ENCODE measurements at places on chromosomes 6 and 20.

GRCh38 chr6:19041906-19042305, 654.8 kb downstream of the RNF144B start:
- no peak for DNase-seq

GRCh38 chr6:133115946-133116345, 125.2 kb upstream of the EYA4 start:
- no peak for DNase-seq

DNA sequence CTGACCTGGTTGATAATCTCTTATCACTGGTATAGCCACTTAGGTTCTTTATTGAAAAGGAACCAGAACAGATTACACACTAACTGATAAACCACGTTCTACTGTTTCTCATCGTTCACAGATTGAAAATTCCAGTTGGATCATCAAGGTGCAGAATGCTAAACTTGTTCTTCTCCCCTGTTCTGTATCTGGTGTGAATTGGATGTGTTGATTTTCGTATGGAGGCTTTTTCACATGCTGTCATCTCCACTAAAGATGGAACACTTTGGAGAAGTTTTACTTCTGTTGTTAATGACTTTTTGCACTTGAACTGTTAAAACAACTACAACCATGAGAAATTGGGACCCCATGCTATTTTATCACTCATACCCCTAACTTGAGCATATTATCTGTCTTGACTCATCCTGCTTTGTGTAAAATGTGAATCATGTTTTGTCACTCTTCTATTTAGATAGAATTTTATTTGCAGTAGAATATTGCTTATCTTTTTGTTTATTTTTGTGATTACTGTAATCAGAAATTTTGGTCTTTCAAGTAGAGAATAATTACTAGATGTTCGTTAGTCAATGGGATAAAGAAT, 17.5 kb downstream of the VAPB start:
- DNase-seq: no peak

DNA sequence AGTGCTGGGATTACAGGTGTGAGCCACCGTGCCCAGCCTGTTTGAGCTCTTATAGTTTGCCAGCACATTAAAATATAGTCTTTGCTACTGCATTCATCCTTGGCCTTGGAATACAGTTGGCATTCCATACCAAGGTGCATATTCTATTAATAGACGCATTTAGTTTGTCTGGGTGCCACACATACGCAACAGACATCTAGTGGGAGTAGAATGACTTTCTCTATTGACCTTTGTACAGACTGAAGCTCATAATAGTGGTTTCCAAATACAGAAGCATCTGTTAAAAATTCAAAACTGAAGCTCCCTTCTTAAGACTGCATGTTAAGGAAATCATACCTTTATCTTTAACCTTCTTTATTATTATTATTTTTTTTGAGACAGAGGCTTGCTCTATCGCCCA, 46.7 kb upstream of the FNDC1 start:
- DNase-seq: no peak

- DNase-seq: no peak
Measured at GRCh38 chr6:14271789-14272736, 154.5 kb downstream of the CD83 start.

- no peak for DNase-seq
Measured at GRCh38 chr20:23009636-23010035, 25.5 kb upstream of the SSTR4 start.

DNA sequence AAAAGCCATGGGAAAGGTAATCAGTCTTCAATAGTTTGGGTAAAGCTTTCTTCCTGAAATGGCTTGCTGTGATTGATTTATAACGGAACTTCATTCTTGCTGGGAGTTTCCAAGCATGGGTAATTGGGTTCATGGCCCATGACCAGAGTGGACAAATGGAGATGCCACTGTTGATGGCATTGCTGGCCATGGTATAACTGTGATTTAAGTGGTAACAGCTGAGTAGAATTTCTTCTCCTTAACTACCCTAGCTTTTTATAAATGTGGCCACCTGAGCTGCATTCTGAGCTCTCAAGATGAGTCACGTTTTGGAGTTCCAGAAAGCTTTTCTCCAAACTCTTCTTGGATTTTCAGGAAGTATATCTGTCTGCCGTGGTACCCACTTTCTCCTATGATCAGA, 39.9 kb upstream of the SNRPB2 start:
- DNase-seq: no peak

DNA sequence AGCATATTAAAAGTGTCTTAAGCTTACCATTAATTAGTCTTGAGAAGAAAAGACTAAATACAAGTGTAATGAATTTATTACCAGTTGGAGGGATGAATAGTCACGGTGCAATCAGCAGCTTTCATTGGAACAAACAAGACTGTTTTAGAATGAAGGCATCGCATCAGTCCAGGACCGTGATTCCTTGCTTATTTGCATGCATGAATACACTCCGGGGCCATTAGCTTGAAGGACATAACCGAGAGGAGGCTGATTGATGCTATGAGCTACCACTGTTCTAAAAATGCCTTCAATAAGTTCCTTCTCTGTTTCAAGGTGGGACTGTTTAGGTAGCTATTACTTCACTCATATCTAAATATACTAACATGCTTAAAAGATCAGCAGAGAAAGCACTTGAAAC, 17.9 kb downstream of the PROKR2 start:
- DNase-seq: no peak

DNA sequence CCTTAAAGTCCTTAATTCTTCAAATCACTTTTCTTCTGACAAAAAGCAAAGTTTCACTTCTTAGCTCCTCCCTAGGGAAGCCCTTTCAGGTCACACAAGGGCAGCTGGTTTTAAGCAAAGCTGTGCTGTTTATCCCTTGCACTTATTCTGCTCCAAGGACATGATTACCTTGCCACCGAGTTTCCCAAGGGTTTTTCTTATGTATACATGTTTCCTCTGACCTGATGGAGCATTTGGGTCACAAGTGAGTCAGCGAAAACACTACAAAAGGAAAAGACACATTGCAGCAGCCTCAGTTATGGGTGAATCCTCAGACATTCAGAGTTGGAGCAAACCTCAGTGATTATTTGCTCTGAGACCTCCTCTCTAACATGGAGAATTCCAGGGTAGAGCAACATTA, 26.6 kb upstream of the ILRUN start:
- DNase-seq: no peak

DNA sequence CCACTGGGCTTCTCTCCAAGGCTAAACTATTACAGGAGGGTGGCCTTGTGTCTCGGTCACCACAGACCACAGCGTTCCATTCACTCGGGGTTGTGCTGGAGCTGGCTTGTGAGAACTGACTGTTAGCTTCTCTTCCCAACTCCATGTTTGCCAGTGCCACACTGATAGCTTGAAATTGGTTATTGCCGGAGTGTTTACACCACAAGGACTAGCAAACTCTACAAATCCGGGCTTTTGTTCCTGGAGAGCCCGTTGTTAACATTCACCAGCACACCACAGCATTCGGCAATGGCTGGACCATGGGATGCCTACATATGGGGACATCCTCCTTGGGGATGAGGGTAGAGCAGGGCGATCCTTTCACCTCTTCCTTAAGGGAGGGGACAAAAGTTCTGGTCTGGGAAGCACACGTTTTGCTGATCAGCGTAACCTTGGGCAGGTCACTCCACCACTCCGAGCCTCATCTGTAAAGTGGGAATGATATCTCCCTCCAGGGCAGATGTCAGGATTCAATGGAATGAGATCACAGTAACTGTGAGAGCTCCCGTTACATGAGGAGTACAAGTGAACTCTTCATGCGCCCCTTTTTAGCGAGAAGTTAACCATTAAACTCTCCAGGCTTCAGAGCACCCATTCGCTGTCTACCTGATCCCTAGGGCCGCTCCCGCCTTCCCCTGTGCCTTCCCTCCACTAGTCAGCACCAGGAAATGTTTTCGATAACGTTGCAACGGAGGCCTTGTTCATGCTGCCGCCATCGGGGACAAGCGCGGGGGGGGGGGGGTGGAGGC, 41.7 kb upstream of the TTPAL start:
- no peak for DNase-seq

DNA sequence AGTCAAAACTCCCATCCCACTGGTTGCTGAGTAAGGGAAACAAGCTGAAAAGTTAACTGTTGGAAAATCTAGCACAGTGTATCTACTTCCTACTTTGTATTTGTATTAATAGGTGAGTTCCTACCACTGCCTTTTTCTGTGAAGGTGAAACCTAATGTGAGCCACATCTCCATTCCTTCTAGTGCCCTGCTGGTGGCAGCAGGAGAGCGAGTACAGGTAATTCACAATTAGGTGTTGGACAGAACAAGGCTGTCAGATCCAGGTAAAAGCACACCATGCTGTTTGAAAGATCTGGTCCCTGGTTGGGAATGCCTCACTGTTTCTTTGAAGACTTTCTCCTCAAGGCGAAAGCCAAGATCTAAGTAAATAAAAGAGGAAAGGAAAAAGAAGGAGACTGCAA, 528.4 kb downstream of the PKHD1 start:
- no peak for DNase-seq

DNA sequence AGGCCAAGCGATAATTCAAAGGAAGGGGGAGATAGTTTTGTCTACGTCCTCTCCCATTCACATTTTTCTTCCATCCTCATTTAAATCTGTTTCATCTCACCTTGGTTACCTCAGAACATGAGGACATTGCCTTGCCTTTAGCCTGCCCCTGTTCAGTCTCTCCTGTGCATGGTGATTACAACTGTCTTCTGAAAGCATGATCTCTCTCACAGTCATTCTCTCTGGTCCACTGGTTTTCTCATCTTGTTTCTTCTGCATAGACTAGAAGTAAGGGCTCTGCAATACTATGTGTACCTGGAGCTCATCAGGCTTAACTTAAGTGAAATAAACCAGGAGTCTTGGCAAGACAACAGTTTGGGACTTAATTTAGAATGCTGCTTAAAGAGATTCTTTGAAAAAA, 31.4 kb downstream of the CLVS2 start:
- no peak for DNase-seq

GRCh38 chr6:43951063-43951755, 176.0 kb downstream of the MRPL14 start:
- peak; percentile 59 for DNase-seq

GRCh38 chr6:114271405-114271804, 71.4 kb downstream of the HS3ST5 start:
- DNase-seq: no peak

GRCh38 chr6:63600136-63600535, 27.9 kb downstream of the LOC128125822 start:
- no peak for DNase-seq

GRCh38 chr6:32189069-32189741, 797 bp downstream of the PBX2 start:
- no peak for DNase-seq

DNA sequence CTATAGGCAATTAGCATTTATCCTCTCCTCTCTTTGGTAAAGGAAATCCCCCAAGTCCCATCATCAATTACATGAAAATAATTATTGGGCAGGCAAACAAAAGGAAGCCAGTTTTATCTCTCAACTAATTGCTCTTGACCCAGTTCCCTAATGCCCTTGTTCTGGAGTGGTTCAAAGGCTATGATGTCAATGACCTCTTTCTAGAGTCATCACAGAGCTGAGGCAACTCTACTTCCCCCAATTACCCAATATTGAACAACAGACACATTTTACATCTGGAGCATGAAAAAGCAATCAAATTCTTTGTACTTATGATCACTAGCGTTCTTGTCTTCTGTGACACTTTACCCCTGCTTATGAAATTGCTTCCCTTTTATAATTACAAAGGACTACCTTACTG, 43.5 kb downstream of the NT5E start:
- no peak for DNase-seq

- no peak for DNase-seq
Measured at GRCh38 chr6:145801021-145801420, 13.6 kb downstream of the FBXO30 start.

DNA sequence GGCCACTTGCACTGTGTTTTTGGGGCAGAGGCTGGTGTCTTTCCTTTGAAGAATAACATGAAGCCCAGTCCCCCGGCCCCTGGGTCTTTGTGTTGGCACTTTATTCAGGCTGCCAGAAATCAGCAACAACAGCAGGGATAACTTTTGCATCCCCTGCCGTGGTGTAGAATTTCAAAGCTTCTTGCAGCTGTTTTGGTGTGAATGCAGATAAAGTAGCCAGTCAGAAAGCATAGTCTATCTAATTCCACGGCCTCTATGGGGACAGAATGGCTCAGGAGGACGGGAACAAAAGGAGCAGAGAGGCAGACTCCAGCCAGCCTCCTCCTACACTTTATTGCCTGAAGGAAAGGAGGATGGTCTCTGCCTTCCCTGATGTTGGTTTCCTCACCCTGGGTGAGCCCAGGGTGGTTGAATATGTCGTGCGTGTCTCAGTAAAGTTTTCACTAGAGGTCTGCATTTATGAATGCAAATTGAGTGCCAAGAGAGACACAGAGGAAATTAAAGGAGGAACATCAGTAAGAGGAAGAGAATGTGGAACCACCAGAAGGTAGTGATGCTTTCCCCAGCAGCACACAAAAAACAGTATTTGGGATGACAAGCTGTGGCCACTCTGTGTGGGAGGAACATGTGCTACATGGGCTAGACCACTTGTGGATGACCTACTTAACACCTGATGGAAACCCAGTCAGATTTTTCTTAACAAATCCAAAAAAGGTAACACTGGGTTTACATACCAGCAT, 125.9 kb upstream of the TRAF3IP2 start:
- no peak for DNase-seq

GRCh38 chr6:4891141-4891540, 112.7 kb downstream of the RPP40 start:
- no peak for DNase-seq

GRCh38 chr20:10781526-10781925, 107.7 kb upstream of the JAG1 start:
- no peak for DNase-seq

- no peak for DNase-seq
Measured at GRCh38 chr6:386688-387266, 4.8 kb upstream of the IRF4 start.

DNA sequence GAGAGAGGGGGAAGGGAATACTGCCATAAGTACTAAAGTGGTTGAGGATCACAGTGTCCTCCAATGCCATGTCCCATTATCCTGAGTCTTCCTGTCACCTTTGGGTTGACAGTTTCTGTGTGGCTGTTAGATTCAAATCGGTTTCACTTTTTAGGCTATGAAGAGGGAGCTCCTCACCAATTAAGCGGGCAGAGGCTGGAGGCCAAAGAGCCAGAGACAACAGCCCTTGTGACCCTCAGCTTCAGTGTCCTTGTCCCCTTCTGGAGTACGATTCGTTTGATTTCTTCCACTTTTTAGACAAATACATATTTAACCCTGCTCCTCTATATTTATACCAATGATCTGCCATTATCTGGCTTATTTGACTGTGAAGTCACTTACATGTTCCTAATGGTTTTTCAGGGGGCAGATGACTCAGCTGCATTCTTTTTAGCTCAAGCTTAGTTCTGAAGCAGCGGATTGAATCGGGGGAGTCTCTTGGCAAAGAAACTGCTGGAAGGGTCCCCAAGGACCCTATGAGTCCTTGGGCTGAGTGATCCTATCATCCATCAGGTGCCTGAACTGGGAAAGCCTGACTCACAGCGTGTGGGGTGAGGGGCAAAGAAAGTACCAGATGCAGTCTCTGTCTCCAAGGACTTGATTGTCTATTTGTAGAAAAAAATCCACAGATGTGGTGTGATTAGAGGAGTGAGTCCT, 18.2 kb downstream of the FERMT1 start:
- DNase-seq: no peak
